ENCODE measurements at places on chromosomes 1 and 21. TPM values are rescaled to one million over a fixed set of nuclear protein-coding genes. Genes with fewer than 3 reads are reported as not detected.

GRCh38 chr1:183636334-183636682 is 725 bp upstream of the ARPC5 start:
- no peak for DNase-seq

GRCh38 chr1:208326033-208326432 is 81.8 kb upstream of the PLXNA2 start:
- no peak for DNase-seq

Gene SLAMF8
- total RNA-seq, result 4.3 TPM

DNA sequence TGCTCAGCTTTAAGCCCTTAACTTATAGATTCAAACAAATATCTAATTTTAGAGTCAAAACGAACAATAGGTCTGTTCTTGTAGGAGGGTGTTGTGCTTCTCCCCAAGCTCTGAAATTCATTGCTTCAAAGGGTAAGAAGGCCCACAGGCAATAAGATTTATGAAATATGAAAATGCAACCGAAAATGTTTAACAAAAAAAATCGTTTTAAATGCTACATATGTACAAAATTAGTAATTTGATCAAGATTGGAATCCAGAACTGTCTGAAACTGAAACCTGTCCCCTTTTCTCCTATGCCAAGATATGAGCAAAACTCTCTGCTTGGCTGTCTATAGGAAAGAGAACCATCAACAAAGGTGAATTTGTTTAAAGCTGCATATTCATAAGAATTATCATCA is 534.3 kb downstream of the PLPP3 start:
- DNase-seq, result no peak

GRCh38 chr1:43358746-43359693 is at the start of gene CDC20:
CDC20 (plus strand) TSS chr1:43358981; CDS start chr1:43359216, 235 bp downstream.
- peak; percentile 99 for DNase-seq

Measured in umbilical cord (tissue), 2 donors.